Stimulated activated CD8-positive, alpha-beta memory T cell treated with anti-CD3 and anti-CD28 coated beads, Interleukin-2, amount 100 ng/mL, for 48 hours (primary cell): ENCODE measurements at places on chromosomes 6 and 20.

DNA sequence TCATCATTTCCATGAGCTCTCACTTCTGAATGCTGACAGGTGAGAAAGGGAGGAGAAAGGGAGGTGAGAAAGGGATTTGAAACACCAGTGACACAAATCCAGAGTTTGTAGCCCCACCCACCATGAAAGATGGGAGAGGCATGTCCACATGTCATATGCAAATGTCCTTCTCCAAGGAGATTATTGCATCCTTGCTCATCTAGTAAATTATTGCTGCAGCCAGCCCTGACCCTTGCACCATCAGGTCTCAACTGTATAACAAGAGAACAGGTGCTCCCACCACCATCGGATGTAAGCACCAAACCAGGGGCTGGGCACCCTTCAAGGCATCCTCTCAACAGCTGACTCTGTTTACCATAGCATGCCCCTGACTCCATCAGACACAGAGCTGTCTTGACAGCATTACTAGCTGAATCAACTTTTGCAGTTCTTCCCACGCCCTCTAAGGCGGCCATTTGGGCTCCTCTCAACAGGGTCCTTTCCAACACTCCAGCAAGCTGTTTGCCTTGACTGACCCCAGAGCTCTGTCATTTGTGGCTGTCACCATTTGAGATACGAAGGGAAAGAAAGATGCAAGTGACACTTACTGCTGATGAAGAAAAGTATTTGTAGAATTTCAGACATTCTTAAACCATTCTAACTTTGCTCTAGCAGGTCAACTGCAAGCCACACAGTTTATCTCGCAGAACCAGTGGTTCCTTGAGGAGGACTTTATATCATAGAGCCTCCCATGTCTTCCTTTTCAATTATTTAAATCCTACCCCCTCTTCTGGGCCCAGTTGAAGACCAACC is 14.2 kb downstream of the GFOD1 start:
- DNase-seq = no peak

- DNase-seq = no peak
Measured at GRCh38 chr6:111669326-111669725, 63.6 kb upstream of the TRAF3IP2 start.

- no peak for DNase-seq
Measured at GRCh38 chr20:45834797-45835161, 1.2 kb downstream of the SNX21 start.

DNA sequence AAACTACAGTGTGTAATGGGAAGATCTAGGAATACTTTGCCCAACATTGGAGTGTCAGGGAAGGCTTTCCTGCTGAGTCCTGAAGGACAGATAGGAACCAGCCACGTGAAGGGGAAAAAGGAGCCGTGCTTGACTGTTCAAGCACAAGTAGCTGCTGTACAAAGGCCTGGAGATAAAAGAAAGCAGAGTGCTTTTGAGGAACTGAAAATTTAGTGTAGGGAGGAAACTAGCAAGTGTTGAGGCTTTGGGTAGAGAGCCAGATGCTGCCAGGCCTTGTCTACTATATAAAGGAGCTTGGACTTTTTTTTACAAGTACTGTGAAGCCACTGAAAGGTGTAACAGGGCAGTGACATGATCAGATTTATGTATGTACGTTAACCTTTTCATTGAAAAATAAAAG is 39.0 kb downstream of the DSE start:
- DNase-seq = no peak

GRCh38 chr6:130696806-130697205 is 130.4 kb upstream of the SMLR1 start:
- DNase-seq = no peak
